Upper lobe of right lung (tissue), 1 donor: ENCODE measurements at places on chromosomes 13 and 19. TPM values are rescaled to one million over a fixed set of nuclear protein-coding genes. Genes with fewer than 3 reads are reported as not detected.
A peak's percentile ranks its signal among the peaks of the same experiment; 100 is the strongest.

The TSHZ3 gene
- 5.8 TPM for total RNA-seq

DNA sequence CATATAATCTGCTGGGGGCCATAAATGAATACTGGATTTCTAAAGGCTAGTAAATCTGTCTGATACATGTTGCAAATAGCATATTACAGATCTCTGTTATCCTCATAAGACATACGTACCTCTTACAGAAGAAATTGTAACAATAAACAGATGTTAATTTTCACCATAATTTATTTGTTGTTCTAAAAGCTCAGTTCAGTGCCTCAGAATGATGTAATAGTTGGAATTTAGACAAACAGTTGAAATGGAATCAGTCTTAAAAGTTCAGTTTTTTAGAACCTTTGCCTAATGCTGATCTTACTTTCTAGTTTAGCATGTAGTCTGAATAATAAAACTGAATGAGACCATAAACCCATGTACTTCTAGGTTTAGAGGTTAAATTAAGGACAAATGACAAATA is 43.1 kb downstream of the B3GLCT start:
- no peaks in the 10 kb centered on the region for H3K27me3 ChIP-seq
- H3K27ac ChIP-seq, result no peak overlapping the region
- no peaks in the 10 kb centered on the region for H3K36me3 ChIP-seq

GRCh38 chr19:30064348-30064699 is 122.3 kb downstream of the URI1 start:
- H3K27me3 ChIP-seq, result peaks cover 12% of the 10 kb centered on the region
- H3K4me1 ChIP-seq, result no peaks in the 10 kb centered on the region
- DNase-seq, result peak; percentile 37
- no peak overlapping the region for H3K4me3 ChIP-seq

- peaks cover 33% of the 10 kb centered on the region for H3K36me3 ChIP-seq
- no peaks in the 10 kb centered on the region for H3K27me3 ChIP-seq
- no peak overlapping the region for H3K4me3 ChIP-seq
- no peak overlapping the region for H3K27ac ChIP-seq
- no peak for DNase-seq
These were observed 33.9 kb downstream of the PDE4A start for GRCh38 chr19:10454267-10454666.

DNA sequence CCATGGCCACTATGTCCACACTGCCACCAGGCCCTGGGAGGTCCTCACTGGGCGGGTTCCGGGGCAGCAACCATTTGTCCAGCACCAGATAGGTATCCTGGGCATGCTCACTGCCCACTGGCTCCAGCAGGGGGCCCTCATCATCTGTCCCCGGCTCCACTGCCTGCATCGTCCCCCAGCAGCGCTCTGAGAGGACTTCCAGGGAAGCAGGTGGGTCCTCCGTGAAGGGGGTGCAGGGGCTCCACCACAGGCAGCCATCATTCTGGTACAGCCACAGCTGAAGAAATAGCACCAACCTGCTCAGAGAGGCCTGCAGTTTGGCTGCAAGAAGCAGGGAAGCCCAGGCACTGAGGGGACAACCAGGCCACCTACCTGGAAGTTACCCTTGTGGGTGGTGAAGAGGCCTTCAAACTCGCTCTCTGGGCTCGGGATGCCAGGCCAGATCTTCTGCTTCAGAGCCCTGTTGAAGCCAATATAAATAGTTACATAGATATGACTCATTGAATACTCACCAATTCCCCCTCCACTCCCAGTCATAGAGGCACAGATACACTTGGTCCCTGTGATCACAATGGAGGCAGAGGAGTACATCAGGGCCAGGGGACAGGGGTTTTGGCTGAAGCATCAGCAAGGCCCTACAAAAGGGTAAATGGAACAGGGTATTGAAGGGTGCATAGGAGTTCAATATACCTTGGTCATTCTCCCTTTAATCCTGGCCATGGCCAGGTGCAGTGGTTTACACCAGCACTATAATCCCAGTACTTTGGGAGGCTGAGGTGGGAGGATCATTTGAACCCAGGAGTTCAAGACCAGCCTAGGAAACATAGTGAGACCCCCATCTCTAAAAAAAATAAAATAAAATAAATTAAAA is 4.1 kb downstream of the SWSAP1 start:
- DNase-seq, result no peak
- H3K4me3 ChIP-seq, result no peak overlapping the region
- no peaks in the 10 kb centered on the region for H3K36me3 ChIP-seq
- no peaks in the 10 kb centered on the region for H3K27me3 ChIP-seq

The MISP gene
- total RNA-seq, result 15.9 TPM

DNA sequence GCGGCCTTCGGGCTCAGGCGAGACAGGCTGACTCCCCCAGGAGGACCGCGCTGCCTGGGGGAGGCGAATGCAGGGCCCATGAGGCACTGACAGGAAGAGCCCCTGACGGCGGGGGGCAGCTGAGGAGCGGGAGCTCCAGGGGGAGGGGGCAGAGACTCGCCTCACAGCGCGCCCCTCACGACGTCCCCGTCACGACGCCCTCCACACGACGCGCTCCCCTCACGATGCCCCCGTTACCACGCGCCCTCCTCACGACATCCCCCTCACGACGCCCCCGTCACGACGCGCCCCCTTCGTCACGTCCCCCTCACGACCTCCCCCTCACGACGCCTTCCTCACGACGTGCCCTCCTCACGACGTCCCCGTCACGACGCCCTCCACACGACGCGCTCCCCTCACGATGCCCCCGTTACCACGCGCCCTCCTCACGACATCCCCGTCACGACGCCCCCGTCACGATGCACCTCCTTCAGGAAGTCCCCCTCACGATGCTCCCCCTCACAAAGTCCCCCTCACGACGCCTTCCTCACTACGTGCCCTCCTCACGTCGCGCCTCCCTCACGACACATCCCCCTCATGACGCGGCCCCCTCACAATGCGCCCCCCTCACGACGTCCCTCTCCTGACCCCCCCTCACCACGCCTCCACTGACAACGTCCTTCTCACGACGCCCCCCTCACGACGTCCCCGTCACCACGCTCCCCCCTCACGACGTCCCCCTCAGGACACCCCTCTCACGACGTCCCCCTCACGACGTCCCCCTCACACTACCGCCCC is 99.6 kb downstream of the ING1 start:
- H3K36me3 ChIP-seq, result no peaks in the 10 kb centered on the region
- H3K27me3 ChIP-seq, result peaks cover 28% of the 10 kb centered on the region
- DNase-seq, result peak; percentile 42
- H3K4me3 ChIP-seq, result peak overlapping the region; percentile 23
- H3K4me1 ChIP-seq, result peaks cover 5% of the 10 kb centered on the region
- no peak overlapping the region for H3K27ac ChIP-seq

- H3K27me3 ChIP-seq, result no peaks in the 10 kb centered on the region
- H3K4me3 ChIP-seq, result no peak overlapping the region
- DNase-seq, result no peak
- H3K27ac ChIP-seq, result no peak overlapping the region
These were observed 724.4 kb upstream of the SLITRK5 start for GRCh38 chr13:86946734-86947133.

DNA sequence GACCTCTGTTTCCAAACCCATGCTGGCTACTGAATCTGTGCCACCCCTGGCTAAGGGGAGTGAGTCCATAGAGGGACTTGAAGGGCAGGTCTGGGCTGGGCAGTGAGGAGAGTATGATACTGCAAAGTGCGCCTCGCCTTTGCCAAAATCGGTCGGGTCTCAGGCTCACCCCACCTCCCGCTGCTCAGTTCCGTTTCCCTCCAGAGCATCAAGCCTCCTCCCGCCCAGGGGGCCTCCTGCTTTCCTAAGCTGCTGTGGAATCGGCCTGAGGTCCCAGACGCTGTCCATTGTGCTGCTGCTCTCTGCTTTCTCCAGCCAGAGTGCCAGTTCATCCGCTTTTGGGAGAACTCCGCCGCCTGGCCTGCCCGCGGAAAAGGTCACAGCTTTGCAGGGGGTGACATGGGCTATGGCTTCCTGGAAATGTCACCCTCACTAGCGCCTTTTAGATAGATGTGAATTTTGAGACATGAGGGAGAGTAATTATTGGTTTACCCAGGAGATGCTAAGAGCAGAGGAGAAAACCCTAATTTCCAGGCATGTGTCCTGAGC is 1418.4 kb downstream of the UQCRFS1 start:
- peak overlapping the region; percentile 93 for H3K27ac ChIP-seq
- no peak for DNase-seq
- peak overlapping the region; percentile 97 for H3K4me3 ChIP-seq

The NCAN gene
- total RNA-seq, result not detected

- no peaks in the 10 kb centered on the region for H3K27me3 ChIP-seq
- no peak overlapping the region for H3K4me3 ChIP-seq
- H3K4me1 ChIP-seq, result peaks cover 10% of the 10 kb centered on the region
- peaks cover 67% of the 10 kb centered on the region for H3K36me3 ChIP-seq
- H3K27ac ChIP-seq, result no peak overlapping the region
These were observed 14.4 kb upstream of the NDUFS7 start for GRCh38 chr19:1369214-1369805.

The ZNF121 gene
- 25.1 TPM for total RNA-seq

GRCh38 chr13:111958612-111959395 is 108.1 kb upstream of the SOX1 start:
- no peak for DNase-seq
- H3K4me3 ChIP-seq, result no peak overlapping the region
- no peaks in the 10 kb centered on the region for H3K4me1 ChIP-seq

- H3K4me1 ChIP-seq, result peaks cover 24% of the 10 kb centered on the region
- H3K27ac ChIP-seq, result peak within 1 kb of the TSS; percentile 89
- no peaks in the 10 kb centered on the region for H3K27me3 ChIP-seq
- DNase-seq, result peak; percentile 91
- no peaks in the 10 kb centered on the region for H3K36me3 ChIP-seq
- peak within 1 kb of the TSS; percentile 77 for H3K4me3 ChIP-seq
These were observed at the start of gene MISP3 for GRCh38 chr19:14072535-14073260. TSS of gene MISP3 (plus strand) at chr19:14072786. CDS start at chr19:14073310, 524 bp downstream.

DNA sequence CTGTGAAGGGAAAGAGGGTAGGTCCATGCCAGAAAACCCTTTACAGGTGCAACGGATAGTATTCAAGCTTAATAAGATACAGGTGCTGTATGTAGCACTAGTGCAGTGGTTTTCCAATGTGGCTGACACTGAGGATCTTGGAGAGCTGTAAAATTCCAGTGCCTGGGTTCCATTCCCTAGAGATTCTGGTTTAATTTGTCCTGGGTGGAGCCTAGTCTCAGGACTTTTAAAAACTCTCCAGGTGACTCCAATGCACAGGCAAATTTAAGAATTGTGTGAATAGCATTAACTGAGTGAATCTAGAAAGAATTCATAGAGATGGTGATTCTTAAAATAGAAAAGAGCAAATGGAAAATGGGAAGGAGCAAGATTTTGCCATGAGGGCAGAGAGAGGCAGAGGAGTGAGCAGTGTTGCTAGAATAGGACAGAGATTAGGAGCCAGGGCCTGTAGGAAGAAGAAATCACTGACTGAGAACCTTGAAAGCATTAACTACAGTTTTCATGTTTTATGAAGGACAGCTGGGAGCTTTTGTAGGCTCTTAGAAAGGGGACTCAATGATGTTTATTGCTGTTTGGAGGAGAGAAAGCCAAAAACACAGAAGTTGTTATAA is 261.8 kb downstream of the DLEU7 start:
- no peak overlapping the region for H3K4me3 ChIP-seq
- no peaks in the 10 kb centered on the region for H3K27me3 ChIP-seq
- DNase-seq, result no peak

The ETFB gene
- total RNA-seq, result 54.5 TPM

GRCh38 chr19:42275103-42275502 is 6.1 kb downstream of the CIC start:
- DNase-seq, result no peak
- H3K4me3 ChIP-seq, result no peak overlapping the region
- peaks cover 34% of the 10 kb centered on the region for H3K36me3 ChIP-seq

DNA sequence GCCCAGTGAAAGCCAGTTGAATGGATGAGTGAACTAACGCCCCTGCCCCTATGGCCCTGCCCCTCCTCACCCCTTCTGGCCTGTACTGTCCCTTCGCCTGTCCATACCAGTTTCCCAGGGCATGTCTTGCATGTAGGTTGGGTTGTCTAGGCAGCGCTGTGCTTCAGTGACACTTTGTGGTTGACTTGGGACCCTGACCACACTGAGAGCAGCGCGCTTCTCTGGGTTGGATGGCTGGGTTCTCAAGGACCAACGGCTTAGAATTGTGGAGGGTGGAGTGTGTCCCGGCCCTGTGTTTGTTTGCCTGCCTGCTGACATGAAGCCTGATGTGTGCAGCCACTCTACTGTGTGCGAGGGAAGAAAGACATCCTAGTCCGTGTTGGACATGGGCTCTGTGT is 15.8 kb downstream of the GATAD2A start:
- no peak overlapping the region for H3K4me3 ChIP-seq
- H3K4me1 ChIP-seq, result peaks cover 24% of the 10 kb centered on the region
- DNase-seq, result no peak
- no peak overlapping the region for H3K27ac ChIP-seq
- no peaks in the 10 kb centered on the region for H3K27me3 ChIP-seq
- H3K36me3 ChIP-seq, result no peaks in the 10 kb centered on the region

The SIGLEC8 gene
- 2.1 TPM for total RNA-seq

The ZNF682 gene
- total RNA-seq, result 9.6 TPM

DNA sequence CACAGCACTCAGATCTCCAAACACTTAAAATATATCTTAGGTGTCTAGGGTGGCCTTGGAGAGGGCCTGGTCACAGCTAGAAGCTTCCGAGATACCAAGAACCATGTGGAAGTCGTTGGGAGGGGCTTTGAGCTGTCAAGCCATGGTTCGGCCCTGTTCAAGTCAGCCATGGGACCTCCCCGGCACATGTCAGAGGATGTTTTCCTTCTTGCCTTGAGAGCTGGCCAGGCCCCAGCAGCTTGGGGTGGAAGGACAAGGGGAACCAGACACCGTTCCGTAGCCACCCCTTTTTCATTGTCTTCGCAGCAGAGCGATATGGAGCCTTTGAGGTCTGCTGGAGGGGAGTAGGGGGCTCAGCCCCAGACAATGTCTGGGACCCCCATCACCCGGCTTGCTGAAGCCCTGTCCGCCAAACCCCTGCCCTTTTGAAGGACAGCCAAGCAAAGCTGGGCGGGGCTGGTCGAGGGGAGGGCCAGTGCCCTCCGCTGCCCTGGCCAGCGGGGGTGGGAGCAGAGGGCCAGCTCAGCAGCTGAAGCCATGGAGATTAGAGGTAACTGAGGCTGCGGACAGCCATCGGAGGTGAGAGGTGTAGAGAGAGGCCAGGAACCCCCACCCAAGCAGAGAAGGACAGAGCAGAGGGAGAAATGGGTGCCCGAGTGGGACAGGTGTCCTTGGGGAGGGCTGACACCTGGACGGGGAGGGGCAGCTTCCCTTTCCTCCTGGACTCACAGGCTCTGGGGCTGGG is 435 bp downstream of the KLK11 start:
- peaks cover 43% of the 10 kb centered on the region for H3K27me3 ChIP-seq
- no peaks in the 10 kb centered on the region for H3K36me3 ChIP-seq
- no peaks in the 10 kb centered on the region for H3K4me1 ChIP-seq
- H3K4me3 ChIP-seq, result no peak overlapping the region
- no peak overlapping the region for H3K27ac ChIP-seq
- DNase-seq, result no peak

DNA sequence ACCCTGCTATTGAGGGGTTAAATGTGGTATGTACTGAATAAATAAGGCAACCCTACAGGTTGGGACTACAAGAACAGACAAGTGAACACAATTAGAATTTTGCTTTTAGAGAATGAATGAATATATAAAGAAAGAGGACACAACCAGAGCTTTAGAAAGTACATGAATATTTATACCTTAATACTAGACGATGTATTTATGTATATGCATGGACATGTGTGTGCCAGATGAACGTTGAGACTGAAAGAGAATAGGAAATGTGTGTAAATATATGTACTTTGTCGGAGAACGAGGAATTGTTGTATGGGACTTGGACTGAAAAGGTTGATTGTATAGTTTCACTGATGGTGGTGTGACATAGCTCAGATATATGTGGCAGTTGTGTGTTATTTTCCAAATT is 9.3 kb upstream of the COG6 start:
- H3K36me3 ChIP-seq, result no peaks in the 10 kb centered on the region
- no peak for DNase-seq
- no peak overlapping the region for H3K27ac ChIP-seq
- no peaks in the 10 kb centered on the region for H3K27me3 ChIP-seq
